ENCODE measurements at places on chromosomes 7 and 10.
A peak's percentile ranks its signal among the peaks of the same experiment; 100 is the strongest.

GRCh38 chr10:110461530-110461929 lies 36.2 kb upstream of the DUSP5 start:
- no peak for DNase-seq

- no peak for DNase-seq
These were observed 40.4 kb upstream of the MPP7 start for GRCh38 chr10:28343252-28343651.

- peak; percentile 68 for DNase-seq
These were observed 269.3 kb downstream of the BICC1 start for GRCh38 chr10:58781873-58782488.

DNA sequence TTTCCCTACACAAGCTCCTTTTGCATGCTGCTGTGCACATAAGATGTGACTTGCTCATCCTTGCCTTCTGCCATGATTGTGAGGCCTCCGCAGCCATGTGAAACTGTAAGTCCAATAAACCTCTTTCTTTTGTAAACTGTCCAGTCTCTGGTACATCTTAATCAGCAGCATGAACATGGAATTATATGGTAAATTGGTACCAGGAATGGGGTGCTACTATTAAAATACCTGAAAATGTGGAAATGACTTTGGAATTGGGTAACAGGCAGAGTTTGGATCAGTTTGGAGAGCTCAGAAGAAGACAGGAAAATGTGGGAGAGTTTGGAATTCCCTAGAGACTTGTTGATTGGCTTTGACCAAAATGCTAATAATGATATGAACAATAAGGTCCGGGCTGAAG lies 181.8 kb downstream of the GPR158 start:
- DNase-seq: no peak

DNA sequence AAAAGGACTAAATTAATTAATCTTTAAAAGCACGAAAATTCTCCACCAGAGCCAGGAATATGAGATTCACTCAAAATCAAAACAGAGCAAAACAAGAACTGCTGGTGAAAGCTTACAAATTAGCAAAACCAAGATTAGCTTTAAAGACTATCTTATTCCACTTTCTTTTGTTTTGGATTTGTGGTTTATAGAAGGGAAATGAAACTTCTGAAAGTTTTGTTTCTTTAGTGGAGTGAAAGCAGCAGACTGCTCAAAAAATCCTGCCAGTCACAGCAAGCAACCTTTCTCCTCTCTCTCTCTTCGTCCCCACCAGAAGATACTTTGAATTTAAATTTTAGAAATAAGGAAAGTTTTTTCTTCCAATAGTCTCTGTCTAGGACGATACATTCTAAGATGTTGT lies 7.8 kb downstream of the ACTA2 start:
- DNase-seq: no peak

- DNase-seq: peak; percentile 48
These were observed 44.7 kb downstream of the GRK5 start for GRCh38 chr10:119252051-119252465.

- DNase-seq: peak; percentile 47
These were observed 41.3 kb upstream of the AGMO start for GRCh38 chr7:15603124-15603523.

GRCh38 chr7:11726001-11726793 lies 105.8 kb downstream of the THSD7A start:
- peak; percentile 81 for DNase-seq

DNA sequence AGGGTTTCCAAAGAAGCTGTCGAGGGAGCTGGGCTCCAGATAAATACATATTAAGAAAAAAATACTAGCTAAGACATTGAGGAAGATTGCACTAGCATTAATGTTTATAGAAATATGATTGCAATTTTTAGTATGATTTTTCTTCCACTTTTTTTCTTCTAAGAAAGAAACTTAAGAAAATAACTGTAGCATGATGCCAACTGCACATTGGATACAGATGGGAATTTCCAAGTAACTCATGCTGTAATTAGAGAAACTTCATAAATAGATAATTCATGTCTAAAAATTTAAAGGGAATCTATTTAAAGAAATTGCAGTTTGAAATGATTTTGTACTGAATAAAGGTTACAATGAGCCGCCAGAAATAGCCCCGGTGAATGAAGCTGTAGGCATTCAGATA lies 119.4 kb downstream of the POLR1F start:
- no peak for DNase-seq

- peak; percentile 91 for DNase-seq
These were observed 399.5 kb upstream of the ANKRD30A start for GRCh38 chr10:36725581-36726520.

GRCh38 chr10:131246775-131247174 lies 64.7 kb downstream of the TCERG1L start:
- no peak for DNase-seq

DNA sequence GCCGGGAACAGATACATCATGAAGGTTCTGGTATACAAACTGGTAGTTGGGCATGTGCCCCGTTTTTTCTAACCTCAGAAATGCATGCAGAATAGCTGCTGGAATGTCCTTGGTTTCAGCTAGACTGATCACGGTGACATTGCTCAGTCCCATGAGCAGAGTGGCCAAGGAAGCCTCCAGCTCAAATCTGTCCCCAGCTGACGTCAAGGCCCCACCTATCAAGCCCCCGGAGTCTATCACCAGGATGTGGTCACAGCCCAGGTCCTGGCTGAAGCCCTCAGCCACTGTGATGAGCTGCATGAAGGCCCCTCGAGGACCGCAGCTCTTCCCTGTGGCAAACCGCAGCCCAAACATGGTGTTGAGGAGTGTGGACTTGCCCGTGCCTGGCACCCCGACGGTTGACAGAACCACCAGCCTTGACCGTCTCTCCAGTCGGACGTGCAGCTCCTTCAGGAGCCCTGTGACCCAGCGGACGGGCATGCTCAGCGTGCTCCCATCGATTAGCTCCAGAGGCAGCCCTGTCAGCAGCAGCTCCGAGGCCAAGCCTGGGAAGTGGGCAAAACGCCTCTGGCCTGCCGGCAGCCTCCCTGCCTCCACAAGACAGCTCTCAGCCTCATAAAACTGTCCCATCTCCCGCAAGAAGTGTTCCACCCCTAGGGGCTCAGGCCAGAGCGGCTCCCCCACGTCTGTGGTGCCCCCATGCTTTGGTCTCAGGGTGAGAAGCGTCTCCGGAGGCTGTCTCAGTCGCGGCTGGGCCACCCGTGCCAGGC lies 7.8 kb upstream of the MRPS24 start:
- no peak for DNase-seq

- no peak for DNase-seq
These were observed 69.7 kb downstream of the CD36 start for GRCh38 chr7:80708123-80708522.

GRCh38 chr7:115352375-115352774 lies 430.5 kb downstream of the MDFIC start:
- peak; percentile 90 for DNase-seq

- DNase-seq: peak; percentile 70
These were observed at the start of gene TSPAN14 for GRCh38 chr10:80453842-80454512. TSPAN14 (plus strand) TSS chr10:80454310; CDS start chr10:80489234, 34,924 bp downstream.

- no peak for DNase-seq
These were observed 2.4 kb downstream of the LRIT1 start for GRCh38 chr10:84238909-84239308.

- no peak for DNase-seq
These were observed 50.9 kb downstream of the GNAI1 start for GRCh38 chr7:80185571-80185970.

- DNase-seq: peak; percentile 28
These were observed 81.9 kb upstream of the FZD8 start for GRCh38 chr10:35723992-35724391.

DNA sequence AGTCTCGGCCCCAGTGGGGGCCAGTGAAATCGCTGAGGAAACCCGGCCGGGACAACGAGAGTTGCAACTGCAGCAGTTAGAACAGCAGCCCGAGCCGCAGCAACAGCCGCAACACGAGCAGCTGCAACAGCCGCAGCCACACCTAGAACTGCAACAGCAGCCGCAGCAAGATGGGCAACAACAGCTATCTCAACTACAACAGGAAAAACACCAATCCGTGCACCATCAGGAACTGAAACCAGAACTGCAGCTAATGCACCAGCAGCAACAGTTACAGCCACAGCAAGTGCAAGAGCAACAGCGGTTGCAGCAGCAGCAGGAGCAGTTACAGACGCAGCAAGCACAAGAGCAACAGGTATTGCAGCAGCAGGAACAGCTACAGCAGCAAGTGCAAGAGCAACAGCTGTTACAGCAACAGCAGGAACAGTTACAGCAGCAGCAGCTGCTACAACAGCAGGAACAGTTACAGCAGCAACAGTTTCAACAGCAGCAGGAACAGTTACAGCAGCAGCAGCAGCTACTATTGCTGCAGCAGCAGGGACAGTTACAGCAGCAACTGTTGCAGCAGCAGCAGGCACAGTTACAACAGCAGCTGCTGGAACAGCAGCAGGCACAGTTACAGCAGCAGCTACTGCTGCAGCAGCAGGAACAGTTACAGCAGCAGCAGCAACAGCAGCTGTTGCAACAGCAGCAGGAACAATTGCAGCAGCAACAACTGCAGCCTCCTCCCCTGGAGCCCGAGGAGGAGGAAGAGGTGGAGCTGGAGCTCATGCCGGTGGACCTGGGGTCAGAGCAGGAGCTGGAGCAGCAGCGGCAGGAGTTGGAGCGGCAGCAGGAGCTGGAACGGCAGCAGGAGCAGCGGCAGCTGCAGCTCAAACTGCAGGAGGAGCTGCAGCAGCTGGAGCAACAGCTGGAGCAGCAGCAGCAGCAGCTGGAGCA lies 6.1 kb downstream of the ZNF853 start:
- no peak for DNase-seq

- peak; percentile 16 for DNase-seq
These were observed 486 bp downstream of the CACNA2D1 start for GRCh38 chr7:82443036-82443546.

DNA sequence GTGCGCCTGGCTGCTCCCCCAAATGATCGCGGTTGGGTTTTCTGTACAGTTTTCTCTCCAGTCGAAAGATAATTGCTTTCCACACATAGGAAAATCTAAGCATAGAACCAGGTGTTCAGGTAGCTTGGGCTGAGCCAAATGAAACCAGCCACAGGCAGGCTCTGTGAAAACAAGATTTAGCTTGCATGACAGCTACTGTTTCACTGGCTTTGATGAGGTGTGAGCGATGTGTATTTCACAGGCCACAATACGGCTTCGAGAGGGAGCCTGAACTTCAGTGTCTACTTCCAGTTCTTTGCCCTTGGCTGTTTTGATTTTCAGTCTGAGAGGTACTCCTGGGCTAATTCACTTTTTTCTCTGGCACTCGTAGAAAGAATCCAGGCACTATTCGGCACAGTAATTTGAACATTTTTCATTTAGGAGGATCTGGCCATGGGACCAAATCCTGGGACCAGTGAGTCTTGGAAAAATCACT lies 110.5 kb downstream of the JCAD start:
- DNase-seq: no peak

DNA sequence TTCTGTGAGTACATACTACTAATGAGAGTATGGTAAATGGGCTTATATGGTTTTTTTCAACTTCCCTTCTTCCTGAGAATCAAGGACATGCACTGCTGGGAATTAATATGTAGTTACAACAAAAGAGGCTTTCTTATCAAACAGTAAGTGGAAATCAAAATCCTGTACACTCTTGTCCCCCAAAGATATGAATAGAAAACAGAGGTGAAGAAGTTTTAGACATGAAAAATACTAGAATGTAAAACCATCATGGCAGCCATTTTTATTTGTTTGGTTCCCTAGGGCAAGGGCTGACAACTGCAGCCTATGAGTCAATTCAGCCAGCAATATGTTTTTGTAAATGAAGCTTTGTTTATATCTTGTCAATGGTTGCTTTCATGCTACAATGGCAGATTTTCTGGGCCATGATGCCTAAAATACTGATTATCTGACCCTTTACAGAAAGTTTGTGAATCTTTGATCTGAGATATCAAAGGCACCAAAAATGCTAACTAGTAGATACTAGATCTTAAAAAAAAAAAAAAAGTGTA lies 422.4 kb downstream of the PARD3 start:
- no peak for DNase-seq

- no peak for DNase-seq
These were observed at the start of gene GTF2I for GRCh38 chr7:74657692-74658177. GTF2I (plus strand) TSS chr7:74657718; CDS start chr7:74689129, 31,411 bp downstream.

- no peak for DNase-seq
These were observed 81.0 kb downstream of the CNOT4 start for GRCh38 chr7:135428879-135429278.

DNA sequence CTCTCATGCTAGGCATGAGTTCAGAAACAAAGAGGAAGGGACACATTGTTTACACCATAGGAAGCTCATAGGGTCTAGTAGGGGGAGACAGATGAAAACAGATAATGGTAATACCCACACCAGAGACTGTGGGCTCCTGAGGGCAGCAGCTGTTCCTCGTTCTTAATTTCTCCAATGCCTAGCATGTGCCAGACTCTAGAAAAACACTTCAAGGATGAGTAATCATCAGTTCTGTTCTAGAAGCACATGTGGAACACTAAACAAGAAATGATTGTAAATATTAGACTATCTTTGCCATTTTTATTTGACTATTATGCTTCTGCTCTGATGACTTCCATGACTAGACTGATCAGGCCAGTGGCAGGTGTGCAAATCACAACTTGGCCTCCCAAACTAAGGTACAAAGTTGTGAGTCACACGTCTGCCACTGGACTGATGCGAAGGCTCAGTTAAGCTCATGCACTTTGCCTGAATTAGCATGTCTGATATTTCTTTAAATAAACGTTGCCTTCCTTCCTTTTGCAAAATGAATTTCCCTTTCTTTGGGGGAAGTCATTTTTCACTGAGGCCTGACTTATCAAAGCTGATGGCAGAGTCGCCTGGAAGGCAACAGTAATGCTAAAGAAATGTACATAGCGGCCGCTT lies 89.2 kb upstream of the FGL2 start:
- DNase-seq: no peak

GRCh38 chr7:69429911-69430383 lies 168.3 kb upstream of the AUTS2 start:
- peak; percentile 78 for DNase-seq

GRCh38 chr10:13994932-13995331 lies 335.8 kb downstream of the FRMD4A start:
- DNase-seq: no peak

GRCh38 chr10:76291175-76291574 lies 859.8 kb downstream of the LRMDA start:
- DNase-seq: no peak

- DNase-seq: no peak
These were observed 2.3 kb upstream of the HOXA13 start for GRCh38 chr7:27202018-27202861.

DNA sequence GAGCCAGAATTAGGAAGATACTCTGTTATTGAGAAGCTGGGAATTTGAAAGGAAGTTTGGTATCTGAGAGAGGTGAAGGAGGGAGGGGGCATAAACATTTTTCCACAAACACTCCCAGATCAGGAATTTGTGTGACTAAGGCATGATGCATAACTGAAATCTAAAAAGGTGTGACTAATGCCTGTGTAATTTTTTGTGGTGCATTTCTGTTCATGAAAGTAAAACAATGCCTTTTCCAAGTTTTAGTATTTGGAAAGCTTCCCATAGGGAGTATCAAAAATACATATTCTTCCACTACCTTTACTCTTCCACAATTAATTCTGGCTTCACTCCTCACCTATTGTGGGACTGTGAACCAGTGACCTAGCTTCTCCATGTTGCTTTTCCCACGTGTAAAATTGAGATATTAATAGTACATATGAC lies 56.4 kb upstream of the CAV2 start:
- peak; percentile 95 for DNase-seq
